ENCODE measurements at places on chromosomes 4 and X.

- DNase-seq, result no peak
Observed at GRCh38 chr4:66062921-66063320, 392.6 kb upstream of the EPHA5 start.

DNA sequence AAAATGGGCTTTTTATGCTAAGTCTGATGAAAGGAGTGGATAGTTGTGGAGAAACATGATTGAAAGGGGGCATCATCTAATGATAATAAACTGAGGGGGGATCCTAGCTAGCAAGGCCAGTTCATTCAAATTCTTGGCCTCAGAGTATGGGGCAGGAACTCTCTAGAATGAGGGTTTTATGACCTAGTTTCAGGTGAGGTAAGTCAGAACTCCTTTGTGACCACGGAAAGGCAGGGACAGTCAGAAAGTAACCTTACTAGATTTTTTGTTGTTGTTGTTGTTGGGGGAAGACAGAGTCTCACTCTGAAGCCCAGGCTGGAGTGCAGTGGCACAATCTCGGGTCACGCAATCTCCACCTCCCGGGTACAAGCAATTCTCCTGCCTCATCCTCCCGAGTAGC lies 1.5 kb upstream of the PAQR3 start:
- DNase-seq, result no peak

- no peak for DNase-seq
Observed at GRCh38 chr4:186669159-186669731, 54.4 kb downstream of the FAT1 start.

DNA sequence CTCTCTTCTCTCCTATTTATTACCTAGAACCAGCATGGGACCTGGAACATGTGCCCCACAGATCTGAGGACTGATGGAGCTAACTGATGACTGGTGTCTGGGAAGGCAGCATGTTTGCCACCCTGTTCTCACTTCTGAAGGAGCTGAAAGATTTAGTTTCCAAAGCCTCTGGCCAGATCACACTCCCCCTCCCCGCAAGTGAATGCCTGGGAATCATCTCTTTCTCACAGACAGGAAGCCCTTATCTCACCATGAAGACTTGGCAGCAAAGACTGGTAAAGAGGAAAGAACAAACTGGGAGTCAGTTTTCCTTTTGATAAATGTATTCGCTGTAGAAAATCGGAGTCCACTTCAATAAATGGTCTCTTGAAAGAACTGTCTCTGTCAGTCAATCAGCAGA lies 21.0 kb upstream of the PCYT1B start:
- no peak for DNase-seq

GRCh38 chrX:123797543-123798447 lies 62.1 kb upstream of the XIAP start:
- no peak for DNase-seq
